ENCODE measurements at places on chromosomes 5 and 9.

- DNase-seq = no peak
These were observed at the start of gene CDH9 for GRCh38 chr5:27038476-27038875. Gene CDH9 (minus strand): TSS chr5:27038586. CDS start chr5:26988333, 50,253 bp downstream.

DNA sequence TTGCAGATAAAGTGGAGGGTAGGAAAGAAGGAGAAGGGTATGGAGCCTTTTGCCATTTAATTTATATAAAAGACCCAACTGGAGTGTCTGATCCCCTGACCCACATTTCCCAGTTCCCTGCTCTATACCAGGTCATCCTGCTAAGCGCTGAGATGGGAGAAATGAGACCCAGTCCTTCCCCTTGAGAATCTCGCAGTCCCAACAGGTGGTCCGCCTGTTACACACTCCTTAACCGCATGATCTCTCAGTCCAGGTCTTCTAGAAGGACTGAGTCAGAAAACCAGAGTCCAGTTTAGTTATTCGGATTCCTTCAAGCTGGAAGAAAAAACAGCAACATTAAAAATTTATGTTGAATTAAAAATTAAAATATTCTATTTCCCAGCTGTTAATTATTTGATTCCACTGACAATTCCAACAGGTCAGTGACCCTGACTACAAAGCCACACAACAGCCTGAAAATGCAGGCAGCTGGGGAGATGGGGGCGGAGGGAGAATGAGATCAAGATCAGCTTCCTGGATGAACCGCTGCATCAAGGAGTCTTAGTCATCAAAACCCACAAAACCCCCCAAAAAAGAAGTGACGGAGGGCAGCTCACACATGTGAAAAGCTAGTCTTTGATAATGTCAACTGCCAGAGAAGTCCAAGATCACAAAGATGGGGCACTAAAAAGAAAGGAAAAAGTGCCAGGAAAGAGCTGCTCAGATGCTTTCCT lies 44.0 kb downstream of the GGTA1 start:
- peak; percentile 6 for DNase-seq

DNA sequence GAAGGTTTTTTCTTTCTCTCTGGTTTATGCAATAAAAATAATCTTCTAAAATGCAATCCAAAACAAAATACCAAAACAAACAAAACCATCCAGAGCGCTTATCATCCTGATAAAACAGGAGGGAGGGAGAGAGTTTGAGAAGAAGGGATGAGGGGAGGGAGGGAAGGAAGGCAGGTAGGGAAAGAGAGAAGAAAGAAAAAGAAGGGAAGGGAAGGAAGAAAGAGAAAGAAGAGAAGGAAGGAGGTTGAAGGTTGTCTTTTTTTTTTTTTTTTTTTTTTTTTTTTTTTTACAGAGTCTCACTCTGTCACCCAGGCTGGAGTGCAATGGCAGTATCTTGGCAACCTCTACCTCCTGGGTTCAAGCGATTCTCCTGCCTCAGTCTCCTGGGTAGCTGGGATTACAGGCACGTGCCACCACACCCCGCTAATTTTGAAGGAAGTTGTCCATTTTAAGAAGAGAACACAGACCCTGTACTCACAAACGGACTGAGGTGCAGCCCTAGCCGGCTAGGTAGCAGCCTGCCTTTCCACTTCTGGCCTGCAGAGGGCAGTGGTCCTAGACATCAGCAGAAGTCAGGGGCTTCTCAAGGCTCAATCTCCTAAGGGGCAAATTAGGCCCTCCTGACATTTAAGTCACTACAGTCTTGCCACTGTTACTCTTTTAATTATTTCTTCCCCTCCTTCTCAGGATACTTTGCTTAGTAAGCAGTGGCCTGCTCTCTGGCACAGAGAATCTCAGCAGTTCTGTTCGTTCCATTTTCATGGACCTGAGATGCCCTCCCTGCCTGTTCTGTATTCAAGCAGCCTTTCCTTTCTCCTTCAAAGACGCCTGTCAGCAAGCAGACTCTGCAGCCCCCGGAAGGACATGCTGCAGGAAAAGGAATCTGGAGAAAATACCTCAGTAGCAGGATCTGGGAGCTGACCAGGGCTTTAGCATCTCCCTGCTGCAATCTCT lies 76.4 kb downstream of the EPB41L4B start:
- peak; percentile 37 for DNase-seq

DNA sequence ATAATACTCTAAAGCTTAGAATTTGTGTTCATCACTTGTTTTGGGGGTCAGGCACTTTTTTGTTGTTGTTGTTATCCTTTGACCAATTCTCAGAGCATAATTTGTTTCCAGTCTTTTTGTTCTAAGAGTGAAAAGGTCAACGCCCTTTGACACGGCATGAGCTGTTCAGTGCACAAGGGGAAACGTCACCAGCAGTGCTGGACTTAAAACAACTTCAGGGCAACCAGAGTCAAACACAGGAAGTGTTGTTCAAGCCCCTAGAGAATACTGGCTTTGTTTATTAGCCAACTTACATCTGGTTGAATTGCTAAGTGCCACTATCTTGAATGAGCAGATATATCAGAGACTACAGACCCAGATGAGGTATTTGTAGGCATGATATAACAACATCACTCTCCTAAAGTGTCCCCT lies 368.9 kb downstream of the TMEM161B start:
- no peak for DNase-seq

- no peak for DNase-seq
These were observed 69.8 kb upstream of the CNTLN start for GRCh38 chr9:17065062-17065461.

GRCh38 chr9:121895818-121896544 lies 197.1 kb downstream of the TTLL11 start:
- DNase-seq = no peak

DNA sequence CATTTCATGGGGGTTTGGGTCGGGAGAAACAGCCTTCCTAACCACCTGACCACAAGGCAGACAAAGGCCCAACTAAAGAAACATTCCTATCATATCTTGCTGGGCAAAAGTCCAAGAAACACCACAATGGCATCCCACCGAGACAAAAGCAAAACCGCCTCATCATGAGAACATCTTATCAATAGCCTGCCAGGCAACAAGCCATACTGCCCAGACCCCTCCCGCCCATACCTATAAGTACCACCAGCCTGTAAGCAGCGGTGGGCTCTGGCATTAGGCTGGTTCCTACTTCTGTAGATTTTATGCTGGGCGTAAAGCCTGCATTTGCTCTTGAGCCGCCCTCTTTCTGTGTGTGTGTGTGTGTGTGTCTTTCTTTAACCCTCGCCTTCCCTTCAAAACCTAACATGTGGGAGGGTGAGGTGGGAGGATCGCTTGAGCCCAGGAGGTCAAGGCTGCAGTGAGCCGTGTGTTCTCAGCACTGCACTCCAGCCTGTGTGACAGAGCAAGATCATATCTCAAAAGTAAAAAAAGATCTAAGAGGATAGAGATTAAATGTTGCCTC lies 56.9 kb downstream of the PDE6A start:
- DNase-seq = no peak

- DNase-seq = no peak
These were observed 145.6 kb upstream of the POC5 start for GRCh38 chr5:75862872-75863271.

- DNase-seq = no peak
These were observed 90.3 kb downstream of the SH3GL2 start for GRCh38 chr9:17669206-17669605.

DNA sequence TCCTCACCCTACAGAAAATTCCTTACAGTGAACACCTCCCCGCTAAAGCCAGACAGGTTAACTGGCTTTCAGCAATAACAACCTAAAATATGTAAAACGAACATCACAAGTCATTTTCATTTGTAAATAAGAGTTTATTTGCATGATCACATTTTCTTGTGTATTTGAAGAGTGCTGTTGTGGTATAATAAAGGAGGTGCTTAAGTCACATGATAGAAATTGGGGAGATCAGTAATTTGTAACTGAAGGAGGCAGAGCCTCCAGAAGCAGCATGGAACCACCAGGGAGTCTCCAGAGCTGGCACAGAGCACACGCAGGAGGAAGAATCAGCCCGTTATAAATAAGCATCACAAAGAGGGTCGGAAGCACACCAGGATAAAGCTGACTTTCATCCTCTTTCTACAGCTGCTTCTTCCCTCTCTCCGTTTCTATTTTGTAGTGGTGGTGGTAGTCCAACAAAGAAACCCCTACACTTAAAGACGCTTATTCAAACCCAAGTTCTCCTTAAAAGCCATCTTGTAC lies 210.6 kb downstream of the MAPKAP1 start:
- DNase-seq = no peak

GRCh38 chr9:18700714-18701113 lies 226.8 kb downstream of the ADAMTSL1 start:
- no peak for DNase-seq

- DNase-seq = no peak
These were observed 80.8 kb upstream of the ICE1 start for GRCh38 chr5:5341531-5342292.

DNA sequence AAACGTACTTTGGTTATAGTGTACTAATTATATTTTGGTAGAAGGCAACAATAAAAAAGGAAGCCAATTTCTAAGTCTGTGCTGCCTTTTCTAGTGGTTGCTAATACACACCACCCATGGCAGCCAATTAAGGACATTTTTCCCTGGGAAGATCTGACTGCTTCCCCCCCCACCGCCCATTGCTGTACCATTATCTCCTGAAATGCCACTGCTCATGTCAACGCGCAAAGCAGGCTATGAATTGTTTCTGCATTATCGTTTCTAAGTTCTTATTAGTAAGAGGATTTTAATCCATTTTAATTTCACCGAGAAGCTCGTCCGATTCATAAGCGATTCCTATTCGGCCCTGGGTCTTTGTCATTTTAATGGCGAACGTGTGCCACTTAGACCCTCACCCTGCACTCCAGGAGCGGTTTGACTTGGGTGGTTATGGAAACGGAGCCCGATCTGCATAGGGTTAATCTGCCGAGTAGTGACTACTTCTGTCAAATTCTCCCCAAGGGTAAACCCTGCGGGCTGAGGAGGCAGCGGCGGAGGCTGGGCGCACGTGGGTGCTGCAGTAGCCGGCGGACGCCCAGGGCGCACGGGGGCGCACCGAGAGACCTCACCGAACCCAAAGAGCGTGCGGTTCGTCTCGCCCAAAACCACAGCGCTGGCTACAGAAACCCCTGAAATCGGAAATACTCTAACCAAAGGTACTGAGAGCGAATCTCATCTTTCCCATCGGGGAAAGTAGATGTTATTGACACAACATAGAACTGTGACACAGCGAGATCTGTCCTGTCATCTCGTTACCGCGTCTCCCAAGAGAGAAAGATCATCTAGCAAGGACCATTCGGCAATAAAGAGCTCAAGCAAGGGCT lies 55.8 kb upstream of the SHC3 start:
- peak; percentile 36 for DNase-seq

GRCh38 chr9:71308454-71308853 lies 187.0 kb upstream of the TRPM3 start:
- no peak for DNase-seq

- no peak for DNase-seq
These were observed 217.2 kb upstream of the WWC1 start for GRCh38 chr5:168073991-168074800.

DNA sequence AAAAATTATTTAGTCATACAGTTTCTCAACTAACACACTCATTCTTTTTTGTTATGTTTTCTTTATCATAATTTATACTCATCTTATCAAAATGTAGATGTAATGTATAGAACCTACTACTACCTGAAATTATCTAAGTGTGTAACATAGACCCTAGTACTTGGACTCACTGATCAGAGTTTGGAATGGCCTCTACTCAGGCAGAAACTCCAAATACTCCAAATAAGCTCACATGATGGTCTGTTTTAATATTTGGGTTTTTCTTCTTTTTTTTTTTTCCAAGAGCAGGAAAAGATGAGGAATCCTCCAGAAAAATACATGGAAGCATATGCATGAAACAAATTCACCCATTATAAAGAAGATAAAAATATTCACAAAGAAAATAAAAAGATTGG lies 126.3 kb downstream of the PDE4D start:
- DNase-seq = no peak

DNA sequence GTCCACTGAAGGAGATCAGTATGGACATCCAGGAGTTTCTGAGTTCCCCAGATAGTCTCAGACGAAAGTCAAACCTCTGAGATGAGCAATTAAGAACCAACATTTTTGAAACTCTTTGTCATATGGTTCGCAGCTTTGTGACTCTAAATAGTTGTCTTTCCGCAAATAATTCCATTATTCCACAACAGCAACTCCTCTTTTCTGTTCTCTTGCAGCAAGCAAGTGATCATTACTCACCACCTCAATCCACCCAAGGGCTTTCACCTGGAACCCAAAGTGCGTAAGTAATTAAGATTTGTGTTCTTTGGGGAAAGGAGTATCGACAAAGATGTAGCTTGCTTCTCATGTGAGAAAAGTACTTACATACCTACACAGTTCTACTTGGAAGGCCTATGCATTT lies 15.6 kb downstream of the MTX3 start:
- DNase-seq = no peak

DNA sequence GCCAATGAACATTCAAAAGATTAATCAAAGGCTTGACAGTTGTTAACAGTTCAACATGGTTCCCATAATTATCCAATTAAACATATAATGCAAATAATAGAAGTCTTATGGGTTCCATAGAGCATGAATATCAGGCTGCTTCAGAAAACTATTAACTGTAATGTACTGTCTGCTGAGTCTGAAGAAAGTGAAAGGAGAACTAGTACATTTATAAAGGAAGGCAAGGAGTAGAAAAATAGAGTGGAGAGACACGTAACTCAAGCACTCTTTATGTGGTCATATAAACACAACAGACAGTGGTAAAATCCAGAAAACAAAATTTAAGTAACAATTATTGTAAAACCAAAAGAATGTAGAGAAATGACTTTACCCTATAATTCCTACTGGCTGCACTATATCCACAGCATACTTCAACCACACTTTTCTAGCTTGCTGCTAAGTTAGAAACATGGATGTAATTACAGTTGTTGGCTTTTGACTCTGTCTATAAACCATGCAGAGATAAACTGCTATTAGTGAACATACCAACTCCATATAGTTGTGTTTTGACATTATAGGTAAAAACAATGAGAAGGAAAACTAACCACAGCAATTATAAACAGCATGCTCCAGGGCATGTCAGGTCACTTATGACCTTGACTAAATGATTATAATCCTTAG lies 32.7 kb downstream of the NFIB start:
- no peak for DNase-seq

GRCh38 chr5:158436271-158437065 lies 577.5 kb upstream of the CLINT1 start:
- DNase-seq = no peak

DNA sequence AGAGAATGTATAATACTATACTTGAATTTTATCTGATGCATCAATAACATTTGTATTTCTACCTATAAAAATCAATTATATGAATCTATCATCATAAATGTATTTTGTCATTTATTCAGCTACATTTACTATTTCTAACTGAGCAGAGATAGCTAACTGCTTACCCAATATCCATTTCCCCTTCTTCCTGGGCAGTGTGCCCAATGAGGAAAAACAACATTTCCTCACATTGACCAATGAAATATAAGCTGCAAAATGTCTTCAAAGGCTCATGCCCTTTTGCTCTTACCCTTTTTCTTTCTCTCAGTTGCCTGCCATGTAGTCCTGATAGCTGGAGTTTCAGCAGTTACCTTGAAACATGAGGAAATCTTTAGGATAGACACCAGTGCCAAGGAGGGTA lies 385.8 kb upstream of the PCSK5 start:
- DNase-seq = no peak

DNA sequence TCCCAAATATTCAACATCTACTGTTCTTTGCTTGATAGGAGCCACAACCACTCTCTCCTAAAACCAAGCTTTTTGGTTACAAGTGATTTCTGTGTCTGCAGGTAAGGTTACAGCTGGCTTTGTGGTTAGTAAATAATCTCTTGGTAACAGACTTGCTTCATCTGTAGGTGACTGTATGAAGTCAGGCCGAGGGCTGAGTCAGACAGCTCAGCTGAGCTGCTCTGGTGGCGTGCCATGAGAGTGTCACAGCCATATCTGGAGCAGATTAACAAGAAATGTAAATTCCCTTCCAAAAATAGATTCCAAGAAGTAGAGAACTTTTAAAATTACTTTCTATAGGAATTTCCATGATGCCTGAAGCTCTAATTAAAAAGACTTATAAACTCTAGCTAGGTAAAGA lies 23.7 kb upstream of the TAS2R1 start:
- no peak for DNase-seq
